ENCODE measurements at places on chromosomes 4 and X.

- DNase-seq = peak; percentile 62
These were observed 7.2 kb downstream of the TBC1D14 start for GRCh38 chr4:6916587-6917460.

DNA sequence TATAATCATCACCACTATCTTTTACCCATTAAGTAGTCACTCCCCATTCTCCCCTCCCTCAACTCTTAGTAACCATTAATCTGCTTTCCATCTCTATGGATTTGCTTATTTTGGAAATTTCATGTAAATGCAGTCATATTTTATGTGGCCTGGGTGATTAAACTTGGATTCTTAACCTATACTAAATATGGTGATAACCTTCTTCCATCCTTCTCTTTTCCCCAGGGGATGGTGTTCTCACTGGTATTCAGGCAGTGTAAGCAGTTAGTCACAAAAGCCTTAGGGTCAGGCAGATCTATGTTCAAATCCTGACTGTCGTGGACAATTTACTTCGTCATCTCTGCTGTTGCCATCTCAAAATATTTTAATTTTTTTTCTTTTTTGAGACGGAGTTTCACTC lies 29.6 kb downstream of the RAB40AL start:
- DNase-seq = no peak

GRCh38 chr4:110516106-110516922 lies 40.4 kb downstream of the ENPEP start:
- DNase-seq = peak; percentile 73

DNA sequence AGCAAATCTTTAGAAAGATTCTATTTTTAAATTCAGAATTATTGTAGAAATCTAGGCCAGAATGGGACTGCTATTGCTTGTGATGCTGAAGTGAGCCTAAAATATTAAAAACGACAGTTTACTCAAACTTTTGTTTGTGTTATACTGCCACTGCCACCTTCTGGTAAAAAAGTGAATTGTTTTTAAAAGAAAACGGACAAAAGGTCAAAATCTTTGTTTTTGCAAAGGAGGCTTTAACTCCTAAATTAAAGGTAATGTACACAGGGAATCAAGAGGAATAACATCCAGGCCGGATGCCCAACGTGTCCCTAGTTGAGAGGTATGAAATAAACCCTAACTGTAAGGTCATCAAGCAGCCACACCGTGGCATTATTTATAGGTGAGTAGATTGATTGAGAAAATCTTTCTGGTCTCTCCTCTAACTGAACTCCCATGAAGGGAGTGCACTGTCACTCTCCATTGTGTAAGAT lies 338.3 kb upstream of the GALNT7 start:
- DNase-seq = peak; percentile 7

GRCh38 chr4:78710536-78710935 lies 65.6 kb upstream of the BMP2K start:
- peak; percentile 22 for DNase-seq

DNA sequence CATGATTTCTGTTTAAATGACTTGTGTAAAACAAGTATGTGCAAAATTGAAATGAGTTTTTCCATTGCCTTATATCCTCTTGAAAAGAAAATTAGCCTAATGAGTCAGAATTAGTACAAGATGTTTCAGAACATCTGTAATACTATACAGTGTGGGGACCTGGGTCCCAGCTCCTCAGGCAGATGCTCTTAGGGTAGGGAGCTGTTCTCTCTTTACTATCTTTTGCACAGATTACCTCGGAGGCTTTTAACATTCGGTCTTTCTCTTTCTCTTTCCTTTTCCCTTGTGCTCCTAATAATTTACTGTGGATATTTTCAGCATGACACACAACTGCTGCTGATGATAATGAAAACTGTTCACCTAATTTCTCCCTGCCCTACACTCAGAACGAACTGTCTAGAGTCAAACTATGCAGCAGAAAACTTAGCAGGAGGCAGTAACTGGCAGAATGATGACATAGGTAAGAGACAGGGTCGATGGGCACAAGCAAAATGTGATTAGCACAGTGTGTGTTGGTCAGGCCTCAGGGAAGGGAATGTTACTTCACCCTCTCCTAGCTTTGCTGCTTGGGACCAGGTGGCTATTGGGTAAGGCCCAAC lies 455.3 kb downstream of the PDHA2 start:
- DNase-seq = no peak

DNA sequence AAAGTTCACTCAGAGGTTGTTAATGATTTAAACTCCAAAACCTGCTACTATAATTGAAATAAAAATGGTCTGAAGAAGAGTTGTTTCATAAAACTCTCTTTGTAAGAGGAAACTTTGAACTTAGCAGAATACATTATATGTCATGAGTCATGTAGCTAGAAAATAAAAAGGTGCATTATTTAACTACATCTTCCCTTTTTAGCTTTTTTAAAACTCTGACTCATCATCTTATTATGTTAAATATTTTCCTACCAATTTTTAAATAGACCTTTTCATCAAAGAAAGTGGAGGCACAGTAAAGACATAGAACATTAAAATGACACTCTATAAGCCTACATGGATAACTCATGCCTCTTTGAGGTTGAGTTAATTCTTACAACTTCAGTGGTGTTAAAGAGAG lies 1.2 kb upstream of the ZNF827 start:
- DNase-seq = peak; percentile 66

DNA sequence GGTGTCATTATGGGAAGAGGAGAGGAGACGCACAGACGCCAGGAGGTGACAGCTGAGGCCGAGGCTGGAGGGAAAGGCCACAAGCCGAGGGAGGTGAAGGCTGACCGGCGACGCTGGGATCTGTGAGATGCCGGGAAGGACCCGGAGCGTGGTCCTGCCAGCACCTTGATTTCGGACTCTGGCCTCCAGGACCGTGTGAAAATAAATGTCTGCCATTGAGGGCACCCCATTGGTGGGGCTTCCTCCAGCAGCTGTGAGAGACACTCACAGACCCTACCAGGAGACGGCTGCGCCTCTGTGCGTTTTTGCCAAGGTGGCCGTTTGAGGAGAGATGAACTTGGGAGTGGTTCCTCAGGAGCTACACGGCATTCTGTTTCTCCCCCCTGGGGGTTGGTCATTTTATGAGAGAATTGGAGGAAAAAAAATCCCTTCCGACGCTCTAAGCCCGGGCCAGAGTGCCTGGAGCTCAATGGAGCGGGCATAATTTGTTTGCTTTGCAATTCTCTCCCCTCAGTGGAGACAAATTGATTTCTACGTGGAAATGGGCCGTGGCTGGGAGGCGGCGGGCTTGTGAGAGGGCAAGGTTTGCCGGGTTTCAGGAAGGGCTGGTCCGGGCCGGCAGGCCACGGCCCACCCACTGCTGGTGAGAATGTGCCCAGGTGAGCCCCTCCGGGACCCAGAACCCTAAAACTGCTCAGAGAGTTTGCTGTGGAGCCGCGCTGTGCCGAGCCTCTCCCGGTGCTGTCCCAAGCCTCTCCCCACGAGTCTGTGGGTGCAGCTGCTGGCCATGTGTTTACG lies 53.9 kb downstream of the CPZ start:
- DNase-seq = no peak

DNA sequence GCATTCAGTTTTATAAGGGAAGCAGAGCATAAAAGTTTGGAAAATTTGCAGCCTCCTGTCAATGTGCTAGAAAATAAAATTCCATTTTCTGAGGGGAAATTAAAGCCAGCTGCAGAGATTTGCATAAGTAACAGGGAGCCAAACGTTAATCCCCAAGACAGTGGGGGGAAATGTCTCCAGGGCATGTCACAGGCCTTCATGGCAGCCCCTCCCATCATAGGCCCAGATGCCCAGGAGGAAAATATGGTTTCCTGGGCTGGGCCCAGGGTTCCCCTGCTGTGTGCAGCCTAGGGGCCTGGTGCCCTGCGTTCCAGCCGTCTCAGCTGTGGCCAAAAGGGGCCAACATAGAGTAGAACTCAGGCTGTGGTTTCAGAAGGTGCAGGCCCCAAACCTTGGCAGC lies 9.3 kb downstream of the RNF4 start:
- DNase-seq = no peak

- DNase-seq = peak; percentile 37
These were observed 6.1 kb upstream of the ABRAXAS1 start for GRCh38 chr4:83490876-83491450.

DNA sequence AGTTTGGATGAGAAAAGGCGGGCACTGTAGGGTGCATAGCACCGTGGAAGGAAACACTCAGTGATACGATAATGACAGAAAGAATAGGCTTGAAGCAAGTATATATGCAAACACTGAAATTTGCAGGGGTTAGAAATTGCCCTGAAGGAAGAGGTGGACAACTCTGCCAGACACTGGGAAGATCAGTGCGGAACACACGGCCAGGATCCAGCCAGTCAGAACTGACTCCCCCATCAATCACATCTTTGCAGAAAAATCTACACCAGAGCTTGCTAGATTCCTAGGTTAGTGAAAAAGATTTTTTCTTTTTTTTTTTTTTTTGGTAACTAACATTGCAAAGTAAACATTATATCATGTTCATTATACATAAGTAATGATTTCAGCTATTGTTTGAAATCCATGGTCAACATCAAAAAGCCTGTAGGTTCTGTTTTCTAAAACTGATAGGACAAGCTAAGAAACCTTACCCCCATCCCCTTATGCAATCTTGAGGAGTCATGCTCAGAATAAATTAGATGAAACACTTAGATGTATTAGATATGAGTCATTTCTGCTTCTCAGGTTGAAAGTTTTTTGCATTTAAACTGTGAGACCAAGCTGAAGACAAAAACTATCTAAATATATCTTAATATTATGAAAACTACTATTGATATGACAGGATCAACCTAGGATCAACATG lies 38.9 kb downstream of the TRIML1 start:
- DNase-seq = peak; percentile 73

DNA sequence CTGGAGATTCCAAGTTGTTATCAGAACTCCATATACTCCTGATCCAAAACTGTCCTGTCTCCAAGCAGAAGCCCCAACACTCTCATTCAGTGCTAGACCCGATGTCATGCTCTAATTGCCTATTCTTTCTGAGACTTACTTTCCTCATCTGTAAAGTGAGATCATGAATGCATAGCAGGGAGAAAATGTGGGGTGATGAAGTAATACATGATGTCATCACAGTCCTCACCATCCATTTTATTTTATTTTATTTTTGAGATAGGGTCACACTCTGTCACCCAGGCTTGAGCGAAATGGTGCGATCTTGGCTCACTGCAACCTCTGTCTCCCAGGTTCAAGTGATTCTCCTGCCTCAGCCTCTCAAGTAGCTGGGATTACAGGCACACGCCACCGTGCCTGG lies 1554.0 kb upstream of the ADGRL3 start:
- no peak for DNase-seq

DNA sequence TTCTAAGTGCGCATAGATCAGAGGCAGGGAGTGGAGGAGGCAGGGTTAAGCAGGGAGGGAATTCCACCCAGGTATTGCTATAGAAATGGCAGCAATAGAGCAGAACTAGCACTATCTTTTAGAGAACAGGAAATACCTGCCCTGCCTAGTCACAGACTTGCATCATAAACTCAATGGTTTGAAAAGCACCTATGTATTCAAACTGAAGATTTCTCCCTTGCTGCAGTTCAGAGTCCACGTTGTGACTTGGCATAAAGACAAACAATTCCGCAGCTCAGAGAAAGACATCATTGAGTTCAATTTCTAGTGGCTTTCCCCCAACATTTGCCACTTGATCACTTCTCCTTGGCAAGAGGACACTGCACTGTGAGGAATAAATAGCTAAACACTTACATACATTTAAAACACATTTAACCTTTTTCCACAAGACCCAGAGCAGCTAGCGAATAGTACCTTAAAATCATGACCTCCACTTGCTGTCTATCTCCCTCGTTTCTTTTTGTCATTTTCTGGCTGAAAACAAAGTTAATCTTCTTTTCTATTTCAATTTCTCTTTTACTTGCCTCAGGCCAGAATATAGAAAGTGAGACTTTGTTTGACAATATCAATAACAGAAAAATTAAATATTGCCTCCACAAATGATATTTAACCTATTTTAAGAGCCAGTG lies 42.4 kb downstream of the SLC7A11 start:
- DNase-seq = peak; percentile 66

- no peak for DNase-seq
These were observed 65.6 kb downstream of the ENPP6 start for GRCh38 chr4:184151988-184152485.

GRCh38 chrX:44002567-44002966 lies 29.4 kb upstream of the NDP start:
- DNase-seq = no peak

GRCh38 chr4:101835121-101835904 lies 44.8 kb downstream of the BANK1 start:
- DNase-seq = peak; percentile 77

DNA sequence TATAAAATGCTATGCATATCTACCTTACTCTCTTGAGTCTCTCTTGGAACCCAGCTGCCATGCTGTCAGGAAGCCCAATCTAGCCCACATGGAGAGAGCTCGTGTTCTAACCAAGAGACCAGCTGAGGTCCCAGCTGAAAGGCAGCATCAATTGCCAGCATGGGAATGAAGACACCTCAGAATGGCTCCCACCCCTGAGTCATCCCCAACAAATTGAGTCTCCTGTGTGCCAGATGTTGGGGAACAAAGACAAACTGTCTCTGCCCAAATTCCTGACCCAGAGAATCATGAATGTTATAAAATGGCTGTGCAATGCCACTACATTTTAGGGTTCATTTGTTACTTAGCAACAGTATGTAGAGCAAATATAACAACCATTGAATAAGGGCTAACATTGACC lies 105.2 kb upstream of the STX18 start:
- DNase-seq = no peak

GRCh38 chr4:124708517-124709300 lies 3.8 kb downstream of the ANKRD50 start:
- peak; percentile 51 for DNase-seq

DNA sequence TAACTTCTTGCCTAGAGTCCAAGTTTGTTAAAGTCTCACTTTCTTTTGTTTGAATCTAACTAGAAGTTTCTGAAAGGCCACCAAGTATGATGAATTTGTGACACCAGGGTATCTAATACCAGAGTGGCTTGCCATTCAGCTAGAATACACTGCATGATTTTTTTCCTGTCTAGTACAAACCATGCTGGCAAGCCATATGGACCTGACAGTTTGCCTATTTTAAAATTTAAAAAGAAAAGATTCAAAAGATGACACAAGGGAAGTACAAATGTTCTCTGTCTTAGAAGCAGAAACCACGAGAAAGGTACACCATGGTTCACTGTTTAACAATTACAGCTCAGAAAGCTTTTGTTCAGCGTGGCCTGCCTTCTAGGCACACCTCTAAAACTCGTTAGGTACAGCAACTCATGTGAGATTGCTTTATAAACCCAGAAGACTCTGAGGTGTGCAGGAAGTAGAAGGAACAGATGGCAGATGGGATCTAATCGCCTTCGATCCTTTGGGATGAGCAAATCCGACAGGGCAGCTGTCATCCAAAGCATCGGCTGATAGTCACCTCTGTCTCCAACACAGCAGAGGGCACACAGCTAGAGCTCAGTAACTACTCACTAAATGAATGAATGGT lies 35.4 kb upstream of the CENPU start:
- DNase-seq = no peak

GRCh38 chr4:10521424-10521823 lies 64.2 kb upstream of the ZNF518B start:
- no peak for DNase-seq

GRCh38 chr4:5517372-5517771 lies 191.0 kb downstream of the EVC2 start:
- DNase-seq = peak; percentile 76

- no peak for DNase-seq
These were observed 175.3 kb upstream of the FGF13 start for GRCh38 chrX:138886769-138887168.
